ENCODE measurements at places on chromosomes 2 and 18.

DNA sequence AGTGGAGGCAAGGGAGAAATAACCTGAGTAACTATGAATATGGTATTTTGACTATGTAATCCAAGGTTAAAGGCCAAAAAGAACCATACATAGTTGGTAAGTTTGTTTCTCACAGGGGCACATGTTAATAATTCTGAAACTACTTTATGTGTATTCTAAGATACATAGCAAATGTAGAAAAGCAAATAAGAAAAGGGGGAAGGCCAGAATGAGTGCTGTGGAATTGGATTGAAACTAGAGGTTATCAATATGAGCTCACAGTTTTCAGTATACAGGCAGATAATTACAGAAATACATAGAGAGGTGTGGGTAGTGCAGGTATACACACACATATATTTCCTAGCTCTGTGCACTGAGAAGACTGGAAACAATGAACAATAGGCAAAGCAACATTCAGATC lies 13.7 kb downstream of the INO80C start:
- no peak for DNase-seq

- no peak for DNase-seq
Measured at GRCh38 chr2:238105506-238106338, 5.6 kb downstream of the ESPNL start.

DNA sequence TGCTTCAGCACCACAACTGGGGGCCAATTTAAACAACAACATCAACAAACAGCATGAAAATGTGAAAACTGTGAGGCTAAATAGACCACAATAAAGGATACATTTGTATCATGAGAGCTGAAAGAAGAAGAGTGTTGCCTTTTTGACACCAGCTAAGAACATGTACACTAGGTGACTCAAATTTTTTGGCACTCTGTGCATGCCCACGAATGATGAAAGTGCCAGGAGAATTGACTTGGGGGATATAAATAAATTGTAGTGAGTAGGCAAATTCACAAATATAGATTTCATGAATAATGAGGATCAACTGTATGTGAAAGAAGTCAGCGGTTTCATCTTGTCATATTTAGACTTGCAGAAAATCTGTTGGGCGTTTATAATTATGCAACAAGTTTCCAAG lies 1388.0 kb upstream of the LRRTM1 start:
- no peak for DNase-seq

GRCh38 chr2:70937866-70938585 lies 2.3 kb downstream of the ATP6V1B1 start:
- no peak for DNase-seq

GRCh38 chr2:220785178-220785577 lies 786.9 kb downstream of the EPHA4 start:
- DNase-seq: no peak

DNA sequence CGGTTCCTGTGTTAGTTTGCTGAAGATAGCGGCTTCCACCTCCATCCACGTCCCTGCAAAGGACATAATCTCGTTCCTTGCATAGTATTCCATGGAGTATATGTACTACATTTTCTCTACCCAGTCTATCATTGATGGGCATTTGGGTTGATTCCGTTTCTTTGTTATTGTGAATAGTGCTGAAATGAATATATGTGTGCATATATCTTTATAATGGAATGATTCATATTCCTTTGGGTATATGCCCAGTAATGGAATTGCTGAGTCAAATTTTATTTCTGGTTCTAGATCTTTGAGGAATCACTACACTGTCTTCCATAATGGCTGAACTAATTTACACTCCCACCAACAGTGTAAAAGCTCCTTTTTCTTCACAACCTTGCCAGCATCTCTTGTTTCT lies 255.4 kb upstream of the CDH2 start:
- DNase-seq: no peak

GRCh38 chr2:27356056-27356381 lies 545 bp downstream of the GTF3C2 start:
- peak; percentile 15 for DNase-seq

DNA sequence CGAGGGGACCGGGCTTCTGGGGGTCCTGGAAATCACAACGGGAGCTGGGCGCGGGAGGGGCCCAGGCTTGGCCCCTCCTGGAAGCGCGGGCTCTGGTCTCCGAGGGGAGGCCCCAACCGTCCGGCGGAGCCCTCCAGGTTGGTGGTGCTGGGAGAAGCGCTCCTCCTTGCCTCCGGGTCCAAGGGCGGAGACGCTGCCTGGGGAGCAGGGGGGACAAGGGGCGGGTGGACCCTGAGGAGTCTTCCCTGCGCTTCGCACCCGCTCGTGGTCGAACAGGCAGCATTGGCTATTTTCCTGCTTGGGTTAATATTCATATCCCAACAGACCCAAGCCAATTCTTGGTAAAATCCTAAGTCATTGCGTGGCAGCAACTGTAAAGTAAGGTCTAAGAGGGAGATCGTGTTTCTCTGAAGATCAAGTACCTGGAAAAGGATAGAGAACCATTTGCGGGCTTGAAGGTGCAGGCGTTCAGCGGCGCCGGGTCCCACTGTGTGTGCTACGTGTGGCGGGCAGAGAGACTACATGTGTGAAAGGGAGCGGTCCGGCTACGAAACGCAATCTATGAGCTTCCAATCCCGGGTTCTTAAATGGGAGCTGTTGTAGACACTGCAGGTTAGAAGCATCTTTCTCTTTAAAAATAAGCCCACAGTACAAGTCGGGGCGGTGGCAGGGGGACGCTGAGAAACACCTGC lies 805 bp downstream of the CIDEA start:
- DNase-seq: no peak

- DNase-seq: no peak
Measured at GRCh38 chr2:238163481-238164198, 4.9 kb downstream of the ERFE start.
